ENCODE measurements at places on chromosomes 5 and 9. TPM values are rescaled to one million over a fixed set of nuclear protein-coding genes. Genes with fewer than 3 reads are reported as not detected.

- H3K4me1 ChIP-seq = no peaks in the 10 kb centered on the region
- H3K36me3 ChIP-seq = no peaks in the 10 kb centered on the region
- no peak for DNase-seq
- no peaks in the 10 kb centered on the region for H3K27me3 ChIP-seq
Observed at GRCh38 chr9:125902831-125903512, 155.8 kb downstream of the PBX3 start.

DNA sequence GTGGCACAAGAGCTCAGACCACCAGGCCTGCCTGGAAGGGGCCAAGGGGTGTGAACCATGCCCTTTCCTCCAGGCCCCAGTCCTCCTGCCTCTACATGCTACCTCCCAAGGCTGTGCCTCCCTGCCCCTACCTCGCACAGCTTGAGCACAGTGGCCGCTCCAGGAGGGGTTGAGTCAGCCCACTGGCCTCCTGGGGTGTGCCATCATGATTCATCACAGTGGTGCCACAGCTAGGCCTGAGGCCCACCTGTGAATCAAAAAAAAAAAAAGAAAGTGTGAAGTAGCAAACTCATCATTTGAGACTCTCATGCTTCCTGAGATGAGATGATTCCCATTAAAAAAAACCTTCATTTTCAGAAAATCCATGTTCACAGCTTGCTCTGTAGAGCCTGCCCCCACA is 240.5 kb downstream of the HSPA4 start:
- no peak for DNase-seq
- no peak overlapping the region for H3K27ac ChIP-seq
- H3K4me1 ChIP-seq = no peaks in the 10 kb centered on the region

DNA sequence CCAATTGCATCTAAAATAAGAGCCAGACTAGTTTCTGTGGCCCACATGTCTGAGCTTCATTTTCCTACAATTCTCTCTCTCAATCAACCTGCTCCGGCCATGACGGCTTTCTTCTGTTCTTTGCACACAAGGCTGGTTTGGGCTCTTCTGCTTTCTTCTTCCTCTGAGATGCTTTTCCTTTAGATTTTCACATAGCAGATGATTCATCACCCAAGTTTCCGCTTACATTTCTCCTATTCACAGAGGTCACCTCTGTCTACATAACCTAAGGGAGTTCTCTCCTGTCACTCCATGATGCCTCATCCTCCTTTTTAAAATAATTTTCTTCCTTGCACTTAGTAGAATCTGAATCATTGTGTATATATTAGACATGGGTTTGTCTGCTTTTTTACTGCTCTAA is 334.6 kb upstream of the TUSC1 start:
- H3K4me1 ChIP-seq = no peaks in the 10 kb centered on the region
- H3K27ac ChIP-seq = no peak overlapping the region

DNA sequence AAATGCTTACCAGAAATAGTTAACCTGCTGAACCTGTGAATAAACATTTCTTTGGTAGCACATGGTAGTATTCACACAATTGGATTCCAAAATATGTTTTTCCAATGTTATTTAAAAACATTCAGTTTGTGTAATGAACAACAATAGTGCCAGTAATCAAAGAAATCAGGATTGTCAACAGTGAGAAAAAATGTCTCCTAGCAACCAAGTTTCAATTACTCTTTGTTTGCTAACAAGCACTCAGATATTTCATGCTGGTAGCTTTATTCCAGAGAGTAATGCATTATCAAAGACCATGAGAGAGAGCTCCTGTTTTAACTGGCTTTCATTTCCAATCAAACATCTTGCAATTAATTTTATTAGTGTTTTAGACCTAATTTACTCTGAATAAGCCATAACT is 768.1 kb upstream of the GRAMD2B start:
- no peaks in the 10 kb centered on the region for H3K4me1 ChIP-seq
- no peaks in the 10 kb centered on the region for H3K36me3 ChIP-seq

- no peak overlapping the region for H3K4me3 ChIP-seq
- no peaks in the 10 kb centered on the region for H3K27me3 ChIP-seq
- peak overlapping the region; percentile 35 for H3K27ac ChIP-seq
- H3K36me3 ChIP-seq = no peaks in the 10 kb centered on the region
Observed at GRCh38 chr9:72858089-72858912, 94.6 kb downstream of the ALDH1A1 start.

DNA sequence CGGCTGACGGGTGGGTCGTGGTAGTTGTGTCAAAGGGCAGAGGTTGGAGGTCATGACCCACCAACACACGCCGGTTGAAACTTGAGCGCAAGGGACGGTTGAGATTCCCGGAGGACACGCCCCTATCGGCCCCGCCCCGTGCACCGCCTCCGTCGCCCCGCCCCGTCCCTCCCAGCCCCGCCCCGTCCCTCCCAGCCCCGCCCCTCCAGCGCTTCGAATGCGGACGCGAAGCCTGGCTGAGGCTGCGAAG is 226 bp upstream of the RANBP17 start:
- peak overlapping the region; percentile 64 for H3K27ac ChIP-seq
- no peaks in the 10 kb centered on the region for H3K36me3 ChIP-seq
- no peak for DNase-seq
- no peaks in the 10 kb centered on the region for H3K4me1 ChIP-seq
- peak overlapping the region; percentile 70 for H3K4me3 ChIP-seq

DNA sequence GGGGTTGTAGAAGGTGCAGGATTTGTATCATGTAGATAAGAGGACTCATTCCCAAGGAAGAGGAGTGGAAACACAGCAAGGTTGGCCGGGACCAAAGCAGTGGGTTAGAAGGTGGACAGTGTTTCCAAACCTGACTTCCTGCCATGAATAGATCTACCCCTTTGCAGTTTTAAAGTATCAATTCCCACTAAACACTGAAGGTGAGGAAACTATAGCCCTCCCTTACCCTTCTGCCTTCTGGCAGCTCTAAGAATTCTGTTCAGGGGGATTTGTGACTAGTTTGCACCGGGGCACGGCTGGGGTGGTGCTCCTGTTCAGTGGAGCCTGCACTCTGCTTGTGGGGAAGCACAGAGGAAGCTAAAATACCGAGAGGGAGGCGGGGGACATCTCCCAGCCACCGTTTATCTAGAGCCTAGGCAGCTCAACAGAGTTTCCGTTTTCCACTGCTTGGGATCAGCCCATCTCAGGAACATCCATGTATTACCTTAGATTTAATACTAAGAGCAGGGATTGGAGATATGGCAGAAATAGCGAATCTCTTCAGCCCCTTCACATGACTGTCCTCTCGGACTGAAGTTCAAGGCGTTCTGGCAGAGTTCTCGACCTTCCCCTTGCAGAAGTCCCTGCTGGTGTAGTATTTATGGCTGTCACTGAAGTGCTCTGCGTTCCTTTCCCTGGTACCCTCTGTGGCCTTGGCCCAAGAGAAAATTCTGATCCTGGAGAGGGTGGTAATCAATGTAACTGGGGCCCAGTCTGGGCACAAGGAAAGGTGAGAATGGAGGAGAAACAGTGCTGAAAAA is 5.4 kb downstream of the ISL1 start:
- H3K4me3 ChIP-seq = no peak overlapping the region
- H3K36me3 ChIP-seq = no peaks in the 10 kb centered on the region
- no peak overlapping the region for H3K27ac ChIP-seq
- DNase-seq = no peak

DNA sequence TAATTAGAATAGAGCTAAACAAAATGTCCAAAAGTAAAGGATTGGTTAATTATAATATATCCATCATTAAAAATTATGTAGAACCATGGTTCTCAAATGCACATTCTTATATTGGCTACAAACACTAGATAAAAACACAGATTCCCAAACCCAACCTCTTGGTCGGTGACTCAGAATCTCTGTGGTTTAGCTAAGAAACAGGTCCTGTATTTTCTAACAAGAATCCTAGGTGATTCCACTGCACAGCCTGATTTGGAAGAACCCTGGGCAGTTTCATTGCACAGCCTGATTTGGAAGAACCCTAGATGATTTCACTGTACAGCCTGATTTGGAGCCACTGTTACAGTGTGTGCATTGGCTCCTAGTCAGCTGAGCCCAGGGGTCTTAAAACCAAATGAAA is 67.9 kb downstream of the KIAA1958 start:
- H3K27ac ChIP-seq = no peak overlapping the region
- DNase-seq = no peak
- no peaks in the 10 kb centered on the region for H3K27me3 ChIP-seq
- H3K4me1 ChIP-seq = no peaks in the 10 kb centered on the region

DNA sequence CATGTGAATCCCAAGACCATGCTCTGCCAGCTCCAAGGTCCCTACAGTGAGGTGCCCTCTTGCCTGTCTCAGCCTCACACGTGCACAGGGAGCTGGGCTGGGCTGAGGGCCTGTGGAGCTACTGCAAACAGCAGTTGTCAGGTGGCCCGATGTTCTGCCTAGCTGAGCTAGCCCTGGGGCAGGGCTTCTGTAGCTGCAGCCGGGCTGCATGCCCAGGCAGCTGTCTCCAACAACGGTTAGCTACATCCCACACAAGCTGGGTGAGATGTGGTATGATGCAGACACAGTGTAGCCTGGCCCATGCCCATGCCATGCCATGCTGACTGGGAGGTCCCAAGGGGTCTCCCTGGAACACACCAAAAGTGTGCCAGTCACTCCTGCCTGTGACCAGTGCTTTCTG is 62.0 kb downstream of the MACROH2A1 start:
- DNase-seq = no peak
- no peak overlapping the region for H3K27ac ChIP-seq
- no peak overlapping the region for H3K4me3 ChIP-seq
- peaks cover 90% of the 10 kb centered on the region for H3K36me3 ChIP-seq
- H3K4me1 ChIP-seq = no peaks in the 10 kb centered on the region
- no peaks in the 10 kb centered on the region for H3K27me3 ChIP-seq

DNA sequence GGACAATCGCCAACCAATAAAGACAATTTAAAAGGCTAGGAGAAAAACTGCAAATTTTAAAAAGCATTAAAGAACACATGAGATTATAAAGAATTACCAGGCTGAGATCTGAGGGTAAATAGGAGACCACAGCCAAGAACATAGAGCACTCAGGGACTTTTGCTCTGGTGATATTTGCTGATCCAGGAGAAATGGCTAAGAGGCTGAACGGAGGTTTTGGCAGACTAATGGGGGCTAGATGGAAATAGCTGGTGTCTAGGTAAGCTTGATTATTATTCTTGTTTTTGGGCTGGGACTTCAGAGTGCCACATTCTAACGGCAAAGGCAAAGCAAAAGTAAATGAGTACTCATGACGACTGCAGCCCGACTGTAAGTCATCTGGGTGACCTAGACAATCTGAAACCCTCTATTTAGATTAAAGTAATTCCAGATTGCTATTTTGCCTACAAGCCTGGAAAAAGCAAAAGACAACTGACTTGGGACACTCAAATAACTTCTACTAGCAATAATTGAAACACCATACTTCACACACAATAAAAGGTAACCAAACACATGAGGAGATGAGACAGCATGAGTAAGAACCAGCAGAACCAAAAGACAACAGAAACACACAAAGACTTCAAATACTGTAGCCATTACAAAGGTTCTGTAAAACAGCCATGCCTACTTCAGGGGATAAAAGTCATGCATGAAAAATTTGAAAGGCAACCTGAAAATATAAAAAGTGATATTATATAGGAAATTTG is 68.8 kb downstream of the JAKMIP2 start:
- no peaks in the 10 kb centered on the region for H3K36me3 ChIP-seq
- no peak overlapping the region for H3K4me3 ChIP-seq

- no peak overlapping the region for H3K27ac ChIP-seq
- no peaks in the 10 kb centered on the region for H3K4me1 ChIP-seq
- DNase-seq = no peak
- no peaks in the 10 kb centered on the region for H3K36me3 ChIP-seq
Observed at GRCh38 chr5:105503950-105504349, 1941.4 kb upstream of the NUDT12 start.

GRCh38 chr5:156359476-156359875 is 32.5 kb downstream of the SGCD start:
- H3K27me3 ChIP-seq = no peaks in the 10 kb centered on the region
- H3K27ac ChIP-seq = no peak overlapping the region
- H3K4me1 ChIP-seq = no peaks in the 10 kb centered on the region
- H3K4me3 ChIP-seq = no peak overlapping the region
- no peaks in the 10 kb centered on the region for H3K36me3 ChIP-seq

- no peak overlapping the region for H3K4me3 ChIP-seq
- no peaks in the 10 kb centered on the region for H3K4me1 ChIP-seq
Observed at GRCh38 chr9:114861922-114862605, 56.2 kb upstream of the TNFSF15 start.

DNA sequence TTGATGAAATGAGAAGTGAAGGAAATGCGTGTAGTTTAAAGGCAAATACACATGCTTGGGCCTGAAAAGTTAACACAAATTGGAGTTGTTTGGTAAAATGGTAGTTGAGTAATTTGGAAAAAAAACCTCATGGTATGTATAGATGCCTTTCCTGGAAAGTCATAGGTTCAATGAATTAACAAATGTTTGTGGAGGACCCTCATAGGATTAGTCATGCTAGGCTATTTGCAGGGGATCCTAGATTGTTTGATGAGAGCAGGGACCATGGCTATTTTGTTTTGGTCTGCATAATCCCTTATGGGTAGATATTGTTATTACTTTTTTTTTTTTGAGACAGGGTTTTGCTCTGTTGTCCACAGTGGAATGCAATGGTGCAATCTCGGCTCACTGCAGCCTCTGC is 93.5 kb upstream of the NR3C1 start:
- peaks cover 18% of the 10 kb centered on the region for H3K4me1 ChIP-seq
- no peaks in the 10 kb centered on the region for H3K27me3 ChIP-seq
- DNase-seq = no peak
- no peak overlapping the region for H3K4me3 ChIP-seq
- no peaks in the 10 kb centered on the region for H3K36me3 ChIP-seq

- no peaks in the 10 kb centered on the region for H3K36me3 ChIP-seq
- no peaks in the 10 kb centered on the region for H3K27me3 ChIP-seq
- no peaks in the 10 kb centered on the region for H3K4me1 ChIP-seq
- H3K4me3 ChIP-seq = no peak overlapping the region
- no peak overlapping the region for H3K27ac ChIP-seq
Observed at GRCh38 chr5:94180761-94181160, 437.6 kb downstream of the KIAA0825 start.

DNA sequence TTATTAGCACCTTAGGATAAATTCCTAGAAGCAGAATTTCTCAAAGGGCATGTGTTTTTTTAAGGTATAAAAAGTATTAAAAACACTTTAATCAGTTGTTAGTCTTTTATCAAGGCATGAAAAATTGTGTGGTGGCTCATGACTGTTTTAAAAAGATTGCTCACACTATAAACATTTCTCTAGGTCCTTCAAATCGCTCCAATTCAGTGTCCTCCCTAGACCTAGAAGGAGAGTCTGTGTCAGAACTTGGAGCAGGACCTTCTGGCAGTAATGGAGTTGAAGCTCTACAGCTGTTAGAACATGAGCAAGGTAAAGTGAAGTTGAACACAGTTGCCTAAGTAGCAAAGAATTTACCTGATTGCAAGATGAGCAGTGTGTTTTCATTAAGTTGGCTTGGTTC is 62.0 kb downstream of the GAPVD1 start:
- no peak for DNase-seq
- no peaks in the 10 kb centered on the region for H3K27me3 ChIP-seq
- H3K4me1 ChIP-seq = no peaks in the 10 kb centered on the region
- no peak overlapping the region for H3K27ac ChIP-seq

The SLC25A2 gene
- 0.40 TPM for total RNA-seq

The DMGDH gene
- total RNA-seq = 1.3 TPM

The GAPT gene
- total RNA-seq = 8.0 TPM

The NLN gene
- total RNA-seq = 16.9 TPM

Measured in upper lobe of left lung (tissue), 6 donors.